ENCODE measurements at places on chromosomes 1 and 21.

DNA sequence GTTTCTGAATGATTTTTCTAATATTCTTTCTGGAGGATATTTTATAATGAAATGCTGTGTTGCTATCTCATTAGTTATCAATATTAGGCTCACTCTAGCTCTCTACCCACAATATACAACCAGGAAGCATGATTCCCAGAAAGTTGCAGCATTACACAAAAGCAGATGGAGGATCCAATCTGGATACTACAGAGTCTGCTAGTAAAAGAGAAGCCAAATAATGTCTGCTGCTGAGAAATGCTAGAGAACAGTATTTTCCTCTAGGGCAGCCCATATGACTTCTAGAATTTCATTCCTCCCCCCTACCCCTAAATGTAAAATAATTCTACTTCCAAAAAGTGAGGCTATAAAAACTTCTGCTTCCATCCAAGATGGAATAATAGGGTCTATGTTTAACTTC is 239.8 kb downstream of the ZNF648 start:
- no peak overlapping the region for H3K4me3 ChIP-seq
- H3K27ac ChIP-seq: no peak overlapping the region
- H3K36me3 ChIP-seq: peaks cover 2% of the 10 kb centered on the region

- peaks cover 8% of the 10 kb centered on the region for H3K4me1 ChIP-seq
- H3K27ac ChIP-seq: no peak overlapping the region
- no peak overlapping the region for H3K4me3 ChIP-seq
- no peak for DNase-seq
- peaks cover 55% of the 10 kb centered on the region for H3K27me3 ChIP-seq
Observed at GRCh38 chr1:26038477-26038876, 7.4 kb downstream of the SLC30A2 start.

DNA sequence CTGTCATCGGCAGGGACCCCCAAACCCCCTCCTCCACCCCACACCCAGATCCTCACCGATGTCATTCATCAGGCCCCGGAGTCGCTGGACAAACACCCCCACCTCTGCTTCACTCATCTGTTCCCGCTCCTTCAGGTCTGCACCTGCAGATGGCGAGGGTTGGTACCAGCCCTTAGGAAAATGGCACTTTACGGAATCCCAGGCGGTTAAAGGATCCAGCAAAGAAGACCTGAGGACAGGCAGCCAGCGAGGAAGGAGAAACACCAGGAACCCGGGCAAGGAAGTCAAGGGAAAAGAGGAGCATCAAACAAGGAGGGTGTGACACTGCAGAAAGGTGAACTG is 13.8 kb downstream of the ECHDC2 start:
- H3K4me1 ChIP-seq: peaks cover 26% of the 10 kb centered on the region
- DNase-seq: no peak
- H3K27me3 ChIP-seq: no peaks in the 10 kb centered on the region
- no peak overlapping the region for H3K4me3 ChIP-seq

DNA sequence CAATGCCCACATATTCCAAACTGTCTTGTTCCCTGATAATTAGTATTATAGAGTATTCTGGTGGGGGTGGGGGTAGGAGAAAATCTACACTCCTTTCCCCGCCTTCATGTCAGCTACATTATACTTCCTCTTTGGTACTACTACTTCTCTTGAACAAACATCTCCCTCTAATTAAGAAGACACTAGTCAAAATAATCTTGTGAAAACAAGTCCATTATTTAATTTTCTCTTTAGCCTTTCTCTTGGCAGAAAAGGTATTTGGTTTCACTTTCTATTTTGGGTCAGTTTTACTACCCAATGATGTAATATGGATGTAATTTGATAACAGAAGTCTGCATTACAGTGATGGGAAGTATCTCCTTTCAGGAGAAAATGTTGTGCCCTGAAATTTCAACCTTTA is 22.5 kb downstream of the NTMT2 start:
- peaks cover 6% of the 10 kb centered on the region for H3K4me1 ChIP-seq
- H3K27ac ChIP-seq: no peak overlapping the region
- H3K4me3 ChIP-seq: no peak overlapping the region
- H3K36me3 ChIP-seq: peaks cover 12% of the 10 kb centered on the region
- DNase-seq: no peak

- no peaks in the 10 kb centered on the region for H3K4me1 ChIP-seq
- no peaks in the 10 kb centered on the region for H3K27me3 ChIP-seq
- H3K36me3 ChIP-seq: peaks cover 60% of the 10 kb centered on the region
- no peak for DNase-seq
Observed at GRCh38 chr1:32797456-32797855, 19.7 kb downstream of the YARS1 start.

GRCh38 chr21:43881283-43881682 is 16.3 kb downstream of the AGPAT3 start:
- H3K4me1 ChIP-seq: peaks cover 7% of the 10 kb centered on the region
- no peaks in the 10 kb centered on the region for H3K27me3 ChIP-seq
- no peak for DNase-seq
- H3K36me3 ChIP-seq: no peaks in the 10 kb centered on the region

- no peak overlapping the region for H3K4me3 ChIP-seq
- peaks cover 25% of the 10 kb centered on the region for H3K36me3 ChIP-seq
- peaks cover 21% of the 10 kb centered on the region for H3K4me1 ChIP-seq
Observed at GRCh38 chr1:246647513-246647912, 76.7 kb upstream of the SCCPDH start.

- H3K4me3 ChIP-seq: no peak overlapping the region
Observed at GRCh38 chr1:22689505-22689904, 21.1 kb upstream of the EPHB2 start.

- no peak overlapping the region for H3K4me3 ChIP-seq
- H3K27ac ChIP-seq: no peak overlapping the region
- no peaks in the 10 kb centered on the region for H3K27me3 ChIP-seq
- H3K36me3 ChIP-seq: no peaks in the 10 kb centered on the region
- H3K4me1 ChIP-seq: peaks cover 3% of the 10 kb centered on the region
- DNase-seq: no peak
Observed at GRCh38 chr1:198333744-198334143, 176.9 kb downstream of the NEK7 start.

DNA sequence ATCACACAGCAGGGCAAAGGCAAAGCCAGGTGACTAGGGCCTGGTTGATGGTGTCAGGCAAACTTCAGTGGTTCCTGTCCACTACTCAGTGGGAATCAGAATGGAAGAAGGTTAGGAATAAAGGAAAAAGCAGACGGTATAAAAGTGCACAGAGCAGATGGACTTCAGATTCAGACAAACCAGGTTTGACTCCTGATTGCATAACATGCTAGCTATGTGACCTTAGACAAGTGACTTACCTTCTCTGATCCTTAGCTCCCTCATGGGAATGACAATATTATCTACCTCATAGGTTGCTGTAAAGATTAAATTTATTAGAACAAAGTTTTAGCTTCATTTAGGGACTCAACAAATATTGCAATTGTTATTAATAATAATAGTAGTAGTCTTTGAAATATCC is 4.9 kb downstream of the PAQR7 start:
- no peaks in the 10 kb centered on the region for H3K27me3 ChIP-seq
- no peaks in the 10 kb centered on the region for H3K36me3 ChIP-seq
- peaks cover 26% of the 10 kb centered on the region for H3K4me1 ChIP-seq
- H3K27ac ChIP-seq: no peak overlapping the region

DNA sequence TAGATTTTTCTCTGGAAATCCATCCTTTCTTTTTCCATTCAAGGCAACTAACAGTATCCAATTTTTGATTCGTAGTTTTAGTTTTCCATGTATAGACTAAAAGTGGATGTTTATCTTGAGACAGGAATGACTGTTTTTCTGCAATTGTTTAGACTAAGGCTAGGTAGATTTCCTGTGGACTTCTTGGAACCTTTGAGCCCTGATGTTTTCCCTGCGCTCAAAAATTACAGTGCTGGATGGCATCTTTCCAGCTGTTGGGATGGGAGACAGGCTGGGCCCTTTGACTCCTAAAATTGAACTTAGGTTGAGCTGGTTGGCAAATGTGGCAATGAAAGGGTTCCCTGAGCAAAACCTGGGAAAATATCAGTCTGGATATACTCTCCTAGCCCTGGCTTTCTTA is 180.4 kb downstream of the DHRS3 start:
- no peaks in the 10 kb centered on the region for H3K27me3 ChIP-seq
- no peak for DNase-seq
- H3K4me3 ChIP-seq: no peak overlapping the region
- H3K27ac ChIP-seq: no peak overlapping the region
- H3K4me1 ChIP-seq: peaks cover 27% of the 10 kb centered on the region

DNA sequence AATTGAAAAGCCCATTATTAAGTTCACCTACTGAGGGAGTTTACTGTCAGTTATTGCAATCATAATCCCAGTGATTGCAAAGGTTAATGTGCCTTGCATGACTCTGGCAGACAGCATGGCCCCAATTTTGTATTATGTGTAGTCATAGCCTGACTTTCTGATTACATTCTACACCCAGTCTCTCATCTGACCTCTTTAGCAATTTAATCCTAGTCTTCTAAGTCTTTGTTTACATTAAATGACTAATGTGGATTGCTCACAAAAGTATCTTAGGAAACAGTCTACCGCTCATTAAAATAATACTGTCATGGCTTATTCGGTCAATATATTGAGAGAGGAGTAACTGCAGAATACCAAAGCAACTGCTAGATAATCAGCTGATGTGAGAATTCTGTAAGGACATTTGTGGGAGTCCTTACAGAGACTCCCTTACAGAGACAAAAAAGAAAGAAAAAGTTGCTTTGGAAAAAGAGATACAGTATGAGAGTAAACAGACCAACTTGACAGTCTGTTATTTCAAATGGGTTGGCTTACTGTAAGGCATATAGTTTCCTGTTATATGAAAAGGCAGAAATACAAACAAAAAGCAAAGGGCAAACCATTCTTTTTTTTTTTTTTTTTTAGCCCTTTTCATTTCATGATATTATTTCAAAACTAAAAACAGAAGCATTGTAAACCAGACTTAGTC is 42.8 kb downstream of the SMG7 start:
- H3K36me3 ChIP-seq: peaks cover 15% of the 10 kb centered on the region
- H3K27ac ChIP-seq: no peak overlapping the region
- no peak overlapping the region for H3K4me3 ChIP-seq
- DNase-seq: no peak
- H3K4me1 ChIP-seq: peaks cover 24% of the 10 kb centered on the region

DNA sequence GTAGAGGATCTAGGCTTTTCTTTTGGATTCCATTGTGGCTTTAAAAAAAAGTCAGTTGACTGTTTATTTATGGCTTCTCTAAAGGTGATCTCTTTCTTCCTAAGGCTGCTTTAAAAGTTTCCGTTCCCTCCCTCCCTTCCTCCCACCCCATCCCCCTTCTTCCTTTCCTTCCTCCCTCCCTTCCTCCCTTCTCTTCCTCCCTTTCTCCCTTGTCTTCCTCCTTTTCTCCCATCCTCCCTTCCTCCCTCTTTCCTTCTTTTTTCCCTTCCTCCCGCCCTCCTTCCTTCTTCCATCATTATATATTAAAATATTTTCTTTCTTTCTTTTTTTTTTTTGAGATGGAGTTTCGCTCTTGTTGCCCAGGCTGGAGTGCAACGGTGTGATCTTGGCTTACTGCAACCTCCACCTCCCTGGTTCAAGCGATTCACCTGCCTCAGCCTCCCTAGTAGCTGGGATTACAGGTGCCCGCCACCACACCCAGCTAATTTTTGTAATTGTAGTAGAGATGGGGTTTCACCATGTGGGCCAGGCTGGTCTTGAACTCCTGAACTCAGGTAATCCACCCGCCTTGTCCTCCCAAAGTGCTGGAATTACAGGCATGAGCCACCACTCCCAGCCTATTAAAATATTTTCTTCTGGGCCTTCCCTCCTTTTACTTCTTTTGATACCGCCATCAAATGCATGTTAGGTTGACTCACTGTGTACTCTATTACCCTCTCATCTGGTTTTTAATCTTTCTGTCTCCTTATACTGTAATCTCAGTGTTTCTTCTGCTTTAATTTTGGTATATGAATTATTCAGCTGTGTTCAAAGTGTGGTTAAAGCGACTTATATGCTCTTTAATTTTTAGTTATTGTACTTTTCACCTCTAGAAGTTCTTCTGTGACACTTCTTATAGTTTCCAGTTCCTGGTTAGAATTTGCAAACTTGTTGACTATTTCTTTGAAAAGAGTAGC is 59.2 kb upstream of the ATP5PO start:
- H3K4me3 ChIP-seq: no peak overlapping the region
- DNase-seq: no peak
- peaks cover 45% of the 10 kb centered on the region for H3K4me1 ChIP-seq

GRCh38 chr1:34762474-34763141 is 3.1 kb downstream of the GJB4 start:
- no peak for DNase-seq
- peaks cover 19% of the 10 kb centered on the region for H3K4me1 ChIP-seq
- peaks cover 3% of the 10 kb centered on the region for H3K27me3 ChIP-seq
- no peaks in the 10 kb centered on the region for H3K36me3 ChIP-seq

DNA sequence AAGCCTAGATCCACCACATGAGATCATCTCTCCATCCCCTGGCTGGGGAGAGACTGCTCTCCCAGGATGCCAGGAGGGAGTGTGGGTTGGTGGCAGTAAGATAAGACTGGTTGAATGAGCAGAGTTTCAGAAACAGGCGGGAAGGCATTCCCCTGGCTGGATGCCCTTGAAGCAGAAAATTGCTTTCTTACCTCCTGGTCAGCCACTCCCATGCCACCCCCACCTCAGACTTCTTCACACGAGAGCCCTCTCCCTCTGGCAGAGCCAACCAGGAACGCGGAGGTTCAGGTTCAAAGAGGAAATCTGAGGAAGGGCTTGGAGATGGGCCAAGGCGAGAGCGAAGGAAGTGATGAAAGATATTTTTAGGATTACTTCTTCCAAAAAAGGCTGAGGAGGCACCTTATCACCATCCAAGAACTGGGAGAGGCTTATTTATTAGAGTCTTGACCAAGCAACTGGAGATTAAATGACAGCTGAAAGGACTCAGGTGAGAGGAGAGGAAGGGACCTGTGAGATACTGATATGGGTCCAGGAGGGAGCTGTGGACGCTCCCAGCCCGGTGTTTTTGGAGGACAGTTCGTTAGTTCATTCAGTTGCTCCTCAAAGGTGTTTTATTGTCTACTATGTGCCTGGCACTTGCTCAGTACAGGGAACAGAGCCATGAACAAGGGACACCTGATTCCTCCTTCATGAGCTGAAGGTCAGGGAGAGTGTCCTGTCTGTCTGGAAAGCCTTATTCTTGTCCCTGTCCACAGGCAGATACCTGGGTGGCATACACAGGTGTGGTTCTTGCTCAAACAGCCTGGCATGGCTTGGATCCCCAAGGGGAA is 18.9 kb upstream of the SLC26A9 start:
- no peaks in the 10 kb centered on the region for H3K36me3 ChIP-seq
- H3K27me3 ChIP-seq: no peaks in the 10 kb centered on the region
- no peak overlapping the region for H3K27ac ChIP-seq
- H3K4me1 ChIP-seq: peaks cover 9% of the 10 kb centered on the region
- no peak overlapping the region for H3K4me3 ChIP-seq

DNA sequence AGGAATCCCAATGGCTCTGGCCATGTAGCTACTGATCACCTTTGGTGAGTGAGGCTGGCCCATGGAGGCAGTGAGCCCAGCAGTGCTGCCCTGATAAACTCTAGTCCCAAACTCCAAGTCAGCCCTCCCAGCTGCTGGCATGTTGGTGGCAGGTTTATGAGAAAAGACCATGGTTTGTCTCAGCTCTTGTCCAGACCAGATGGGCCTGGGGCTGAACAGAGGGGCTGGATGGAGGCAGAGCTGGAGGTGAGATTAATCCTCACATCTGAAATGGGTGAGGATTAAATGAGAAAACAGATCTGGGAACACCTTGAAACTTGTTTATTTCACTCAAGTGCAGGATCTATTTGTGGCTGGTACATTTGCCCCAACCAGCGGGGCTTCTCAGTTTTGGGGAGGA is 3.2 kb downstream of the TMEM269 start:
- H3K4me3 ChIP-seq: no peak overlapping the region
- H3K4me1 ChIP-seq: peaks cover 8% of the 10 kb centered on the region
- no peaks in the 10 kb centered on the region for H3K27me3 ChIP-seq
- no peaks in the 10 kb centered on the region for H3K36me3 ChIP-seq
